NAMALWA (cell line): ENCODE measurements at places on chromosomes 5 and 9.

GRCh38 chr5:22354956-22355355 is 498.2 kb downstream of the CDH12 start:
- DNase-seq = no peak

GRCh38 chr5:76331126-76331525 is 72.0 kb upstream of the IQGAP2 start:
- no peak for DNase-seq

DNA sequence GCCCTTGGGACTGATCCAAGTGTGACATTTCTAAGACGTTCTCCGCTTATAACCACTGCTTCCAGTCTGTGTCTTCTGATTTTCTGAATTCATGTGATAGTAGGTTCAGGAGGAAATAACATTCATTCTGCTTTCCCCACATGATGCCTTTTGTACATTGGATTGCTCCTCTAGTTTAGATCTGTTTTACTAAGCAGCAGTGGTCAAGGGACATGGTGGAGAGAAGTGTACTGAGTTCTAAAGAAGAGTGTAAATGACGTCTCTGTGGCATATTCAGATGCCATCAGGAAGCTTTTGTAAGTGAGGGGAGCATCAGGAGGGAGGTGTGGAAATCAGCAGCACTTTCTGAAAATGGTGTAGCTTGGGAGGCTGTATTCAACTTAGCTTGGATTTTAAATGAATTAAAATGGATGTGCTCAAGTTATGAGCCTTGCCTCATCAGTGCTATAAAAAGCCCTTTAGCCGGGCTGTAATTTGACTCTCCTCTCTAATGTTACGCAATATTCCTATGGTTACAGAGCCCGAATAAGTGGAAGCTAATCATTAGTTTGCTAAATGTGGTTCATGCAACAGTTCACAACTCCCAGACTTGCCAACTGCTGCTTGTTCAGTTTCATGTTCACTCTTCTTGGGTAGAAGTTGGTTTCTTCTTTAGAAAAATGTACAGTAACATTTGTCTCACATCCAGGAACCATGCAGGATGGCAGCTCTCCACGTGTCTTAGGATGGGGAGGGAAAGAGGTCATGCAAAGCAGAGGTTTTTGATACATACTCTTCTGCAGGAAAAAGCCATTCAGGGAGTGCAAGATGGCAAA is 281.3 kb downstream of the ARHGAP26 start:
- no peak for DNase-seq

GRCh38 chr5:67299231-67299735 is 102.7 kb upstream of the CD180 start:
- no peak for DNase-seq

GRCh38 chr5:180607861-180608571 is 16.7 kb upstream of the SCGB3A1 start:
- DNase-seq = no peak
